MM.1S (cell line): ENCODE measurements at places on chromosomes 13 and 19.

DNA sequence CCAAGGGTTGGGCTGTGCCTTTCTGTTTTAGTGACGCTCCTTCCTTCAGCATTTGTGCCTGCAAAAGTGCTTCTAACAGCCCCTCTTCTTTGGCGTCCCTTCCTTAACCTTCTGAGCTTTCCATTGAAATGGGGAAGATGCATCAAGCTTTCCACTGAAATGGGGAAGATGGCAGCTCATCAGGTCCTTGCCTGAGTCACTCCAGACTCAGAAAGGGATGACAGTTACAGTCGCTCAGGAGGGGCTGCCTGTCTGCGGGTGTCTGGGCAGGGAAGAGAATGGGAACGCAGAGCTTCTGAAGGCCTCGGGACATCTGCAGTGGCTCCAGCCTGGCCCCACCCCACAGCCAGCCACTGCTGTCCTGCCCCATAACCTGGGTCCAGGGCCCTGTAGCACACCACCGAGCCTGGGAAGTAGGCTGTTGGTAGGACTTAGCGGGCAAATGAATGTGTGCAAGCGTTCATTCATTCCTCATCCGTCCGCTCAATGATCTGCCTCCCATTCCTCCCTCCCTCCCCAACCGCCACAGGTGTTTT is 9.8 kb downstream of the AP1M1 start:
- DNase-seq: no peak

DNA sequence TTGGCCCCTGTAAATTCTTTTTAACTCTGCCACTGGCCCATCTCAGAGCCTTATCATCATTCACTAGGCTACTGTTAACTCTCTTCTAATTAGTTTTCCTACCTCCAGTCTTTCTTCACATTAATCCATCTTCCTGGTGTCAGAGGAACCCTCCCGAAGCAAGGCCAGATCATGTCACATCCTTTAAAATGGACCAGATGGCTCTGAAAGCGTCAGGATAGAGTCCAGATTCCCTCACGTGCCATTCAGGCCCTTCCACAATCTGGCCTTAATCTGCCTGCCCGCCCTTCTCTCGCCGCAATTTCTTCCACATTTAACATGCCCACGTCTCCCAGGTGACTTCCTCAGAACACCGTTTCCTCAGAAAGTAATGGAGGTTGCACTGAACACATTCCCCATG is 86.5 kb downstream of the RFC3 start:
- no peak for DNase-seq

DNA sequence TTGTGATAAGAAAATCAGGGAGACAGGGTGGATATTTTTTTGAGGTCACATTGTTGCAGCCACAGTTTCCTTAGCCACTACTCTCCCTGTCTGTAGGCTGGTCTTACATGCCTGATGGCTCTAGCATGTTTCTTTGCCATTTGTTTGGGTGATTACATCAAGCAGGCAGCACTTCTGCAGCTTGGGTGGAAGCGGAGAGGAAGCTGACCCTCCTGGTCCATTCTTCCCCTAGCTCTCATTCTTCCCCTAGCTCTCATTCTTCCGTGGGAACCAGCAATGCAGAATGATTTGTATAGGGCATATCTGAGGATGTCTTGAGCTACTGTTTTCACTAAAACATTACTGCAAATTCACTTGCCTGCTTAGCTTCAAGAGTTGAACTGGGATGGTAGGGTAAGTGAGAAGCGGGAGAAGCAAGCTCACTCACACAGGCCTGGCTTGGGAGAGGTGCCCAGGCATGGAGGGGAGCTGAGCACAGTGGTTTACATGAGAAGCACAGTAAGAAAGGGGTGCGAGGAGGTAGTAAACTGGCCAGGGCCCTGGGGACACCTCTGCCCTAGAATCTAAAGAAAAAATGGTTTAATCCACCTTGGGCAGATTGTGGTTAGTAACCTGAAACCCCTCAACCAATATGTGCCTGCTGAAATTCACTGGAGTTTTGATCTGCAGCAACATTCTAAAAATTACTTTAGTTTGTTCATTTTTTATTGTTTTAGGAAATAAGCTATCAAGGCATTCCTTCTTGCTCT is 538.9 kb downstream of the RFC3 start:
- DNase-seq: no peak

GRCh38 chr13:54077569-54077968 is 1049.0 kb downstream of the OLFM4 start:
- DNase-seq: no peak

DNA sequence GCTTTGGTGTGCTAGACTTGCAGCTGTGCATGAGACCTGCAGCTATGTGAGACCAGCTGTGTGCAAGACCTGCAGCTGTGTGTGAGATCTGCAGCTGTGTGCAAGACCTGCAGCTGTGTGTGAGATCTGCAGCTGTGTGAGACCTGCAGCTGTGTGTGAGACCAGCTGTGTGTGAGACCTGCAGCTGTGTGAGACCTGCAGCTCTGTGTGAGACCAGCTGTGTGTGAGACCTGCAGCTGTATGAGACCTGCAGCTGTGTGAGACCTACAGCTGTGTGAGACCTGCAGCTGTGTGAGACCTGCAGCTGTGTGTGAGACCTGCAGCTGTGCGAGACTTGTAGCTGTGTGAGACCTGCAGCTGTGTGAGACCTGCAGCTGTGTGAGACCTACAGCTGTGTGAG is 6.7 kb upstream of the DCUN1D2 start:
- DNase-seq: peak; percentile 18

DNA sequence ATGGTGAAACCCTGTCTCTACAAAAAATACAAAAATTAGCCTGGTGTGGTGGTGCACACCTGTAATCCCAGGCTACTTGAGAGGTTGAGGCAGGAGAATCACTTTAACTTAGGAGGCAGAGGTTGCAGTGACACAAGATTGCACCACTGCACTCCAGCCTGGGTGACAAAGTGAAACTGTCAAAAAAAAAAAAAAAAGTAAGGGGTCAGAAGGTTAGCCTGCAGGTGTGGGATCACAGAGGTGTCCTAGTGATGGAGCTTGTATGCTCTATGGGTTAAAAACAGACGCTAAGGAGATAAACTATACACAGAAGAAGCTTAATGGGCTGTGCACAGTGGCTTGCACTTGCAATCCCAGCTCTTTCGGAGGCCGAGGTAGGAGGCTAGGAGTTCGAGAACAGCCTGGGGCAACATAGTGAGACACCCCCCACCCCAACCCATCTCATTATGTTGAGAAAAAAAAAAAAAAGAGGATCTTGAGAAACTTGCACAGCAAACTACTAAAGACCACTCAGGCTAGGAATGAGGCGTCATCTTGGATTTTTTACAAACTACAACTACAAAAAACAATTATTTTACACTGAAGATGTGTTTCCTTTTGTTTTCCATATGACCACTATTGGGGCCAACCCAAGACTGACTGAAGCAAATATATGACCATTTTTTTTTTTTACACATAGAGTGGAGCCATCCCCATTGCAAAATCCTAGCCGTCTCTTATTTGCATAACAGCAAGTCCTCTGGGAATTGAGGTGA is 7.9 kb downstream of the FOSB start:
- DNase-seq: no peak

DNA sequence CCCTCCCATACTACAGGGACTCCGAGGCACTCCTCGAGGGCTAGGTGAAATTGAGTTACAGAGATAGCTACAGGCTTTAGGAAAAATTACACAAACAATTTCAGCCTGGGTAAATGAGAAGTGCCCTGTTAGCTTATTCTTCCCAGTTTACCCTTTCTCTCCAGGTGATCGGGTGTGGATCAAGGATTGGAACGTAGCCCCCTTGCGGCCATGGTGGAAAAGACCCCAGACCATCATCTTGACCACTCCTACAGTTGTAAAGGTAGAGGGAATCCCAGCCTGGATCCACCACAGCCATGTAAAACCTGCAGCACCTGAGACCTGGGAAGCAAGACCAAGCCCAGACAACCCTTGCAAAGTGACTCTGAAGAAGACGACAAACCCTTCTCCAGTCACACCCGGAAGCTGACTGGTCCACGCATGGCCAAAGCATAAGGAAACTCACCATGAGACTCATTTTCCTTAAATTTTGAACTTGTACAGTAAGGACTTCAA is 600.6 kb downstream of the UQCRFS1 start:
- no peak for DNase-seq

DNA sequence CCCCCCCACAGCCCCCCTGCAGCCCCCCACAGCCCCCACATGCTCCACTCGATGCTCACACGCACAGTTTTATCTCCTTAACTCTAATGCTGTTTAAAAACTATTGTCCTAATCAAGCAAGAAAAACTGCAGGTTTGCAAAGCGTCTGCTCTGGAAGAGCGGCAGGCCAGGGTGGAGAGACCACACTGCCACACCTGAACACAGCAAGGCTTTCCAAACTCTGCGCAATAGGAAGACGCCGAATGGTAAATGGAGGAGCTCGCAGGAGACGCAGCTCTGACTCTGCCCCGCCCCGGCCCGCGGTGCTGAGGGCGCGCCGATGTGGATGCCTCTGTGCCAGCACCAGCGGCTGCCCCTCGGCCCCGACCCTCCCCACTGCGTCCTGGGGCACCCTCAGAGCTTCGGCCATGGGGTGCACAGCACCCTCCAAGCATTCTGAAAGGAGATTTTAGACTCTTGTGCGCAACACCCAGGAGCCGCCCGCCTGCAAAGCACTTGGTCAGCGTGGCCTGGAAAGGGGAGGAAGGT is 32.4 kb downstream of the RASA3 start:
- peak; percentile 18 for DNase-seq

GRCh38 chr19:41995959-41996797 is 2.1 kb upstream of the ATP1A3 start:
- DNase-seq: no peak

DNA sequence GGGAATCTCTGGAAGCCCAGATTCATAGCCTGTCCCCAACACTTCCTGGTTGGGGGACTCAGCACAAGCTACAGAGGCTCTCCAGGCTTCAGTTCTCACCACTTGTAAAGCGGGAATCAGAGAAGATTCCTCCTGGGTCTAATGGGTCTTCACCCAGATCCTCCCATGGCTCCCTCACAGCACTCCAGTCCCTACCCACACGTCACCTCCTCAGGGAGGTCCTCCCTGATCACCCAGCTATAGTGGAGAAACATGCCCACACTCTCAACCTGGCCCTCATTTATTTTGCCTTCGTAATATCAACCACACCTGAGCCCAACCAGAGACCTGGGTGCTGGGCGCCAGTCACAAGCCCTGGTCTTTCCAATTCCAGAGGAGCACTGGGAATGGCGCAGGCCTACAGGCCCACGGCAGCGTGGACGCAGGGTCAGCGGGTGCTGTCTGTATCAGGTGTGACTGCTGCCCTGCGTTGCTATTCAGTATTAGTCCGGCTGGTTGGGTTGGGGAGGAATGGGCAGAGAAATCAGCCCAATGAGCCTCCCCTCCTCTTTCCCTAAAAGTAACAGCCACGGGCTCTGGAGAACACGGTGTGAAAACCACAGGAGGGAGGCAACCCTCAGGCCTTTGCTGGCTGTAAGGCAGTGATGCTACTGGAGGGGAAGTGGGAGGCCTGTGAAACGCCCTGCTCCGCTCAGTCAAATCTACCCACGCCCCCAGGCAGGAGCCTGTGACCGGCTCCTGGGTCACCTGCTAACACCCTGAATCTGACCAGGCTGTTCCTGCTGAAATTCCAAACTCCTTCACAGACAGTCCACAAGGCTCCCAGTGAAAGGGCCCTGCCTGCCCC is 5.2 kb downstream of the AKT2 start:
- DNase-seq: no peak

DNA sequence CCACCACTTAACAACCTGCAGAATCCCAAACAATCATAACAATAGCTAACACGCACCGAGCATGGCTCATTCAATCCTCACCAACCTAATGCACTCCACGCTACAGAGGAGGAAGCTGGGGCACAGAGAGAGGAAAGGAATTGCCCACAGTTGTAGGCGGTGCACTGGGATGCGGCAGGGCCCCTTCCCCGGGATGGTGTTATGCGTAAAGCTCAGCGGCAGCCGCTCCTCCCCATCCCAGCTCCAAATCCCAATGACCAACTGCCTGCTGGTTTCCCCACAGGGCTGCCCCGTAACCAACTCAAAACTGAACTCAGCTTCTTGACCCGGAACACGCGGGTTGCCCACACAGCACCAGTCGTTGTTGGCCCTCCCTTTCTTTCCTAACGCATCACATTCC is 42.2 kb downstream of the SERP2 start:
- no peak for DNase-seq

DNA sequence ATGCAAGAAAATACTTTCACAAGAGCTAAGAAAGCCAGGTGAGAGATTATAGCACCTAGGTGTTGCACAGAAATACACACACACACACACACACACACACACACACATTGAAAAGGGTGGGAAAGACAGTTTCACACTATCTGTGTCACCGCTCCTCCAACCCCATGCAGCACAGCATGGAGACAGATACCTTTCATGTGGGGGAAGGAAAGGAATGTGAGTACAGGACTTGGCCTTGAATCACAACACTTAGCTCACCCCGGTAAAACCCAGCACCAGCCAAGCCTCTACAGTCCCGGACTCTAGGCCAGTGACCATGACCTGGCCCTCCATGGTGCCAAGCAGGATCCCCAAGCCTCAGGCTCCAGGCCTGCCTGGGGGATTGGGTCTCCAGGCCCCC is 462.0 kb upstream of the SPRY2 start:
- DNase-seq: no peak

DNA sequence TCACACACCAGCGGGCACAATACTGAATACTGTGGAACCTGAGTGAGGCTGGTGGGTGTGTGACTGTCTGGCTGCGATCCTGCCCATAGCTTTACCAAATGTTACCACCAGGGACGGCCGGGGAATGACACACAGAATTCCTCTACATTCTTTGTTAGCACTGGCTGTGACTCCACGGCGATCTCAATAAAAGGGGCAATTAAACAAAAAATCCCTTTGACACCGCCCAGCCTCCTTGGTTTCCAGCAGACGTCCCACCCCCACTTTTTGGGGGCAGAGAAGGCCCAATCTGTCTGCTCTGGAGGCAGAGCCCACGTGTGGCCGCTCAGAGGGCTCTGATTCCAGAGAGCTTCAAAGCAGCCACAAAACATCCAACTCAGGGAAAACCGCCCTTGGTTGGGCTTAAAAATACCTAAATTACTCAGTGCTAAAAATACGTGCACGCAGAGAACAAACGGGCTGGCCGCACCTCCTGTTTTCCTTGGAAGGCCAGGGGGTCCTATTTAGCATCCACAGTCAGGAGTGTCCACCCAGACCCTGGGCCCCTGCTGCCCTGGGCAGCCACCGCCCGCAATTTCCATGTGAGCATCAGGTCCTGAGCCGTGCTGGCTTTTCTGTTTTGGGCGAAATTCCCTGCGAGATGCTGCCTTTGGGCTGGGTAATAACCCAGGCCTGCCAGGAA is 47.8 kb downstream of the GADD45B start:
- no peak for DNase-seq
